Glutamatergic neuron (in vitro differentiated cells): ENCODE measurements at places on chromosomes 2 and 18. TPM values are rescaled to one million over a fixed set of nuclear protein-coding genes. Genes with fewer than 3 reads are reported as not detected.
A peak's percentile ranks its signal among the peaks of the same experiment; 100 is the strongest.

GRCh38 chr2:153479573-153479972 lies 1.0 kb upstream of the RPRM start:
- no peaks in the 10 kb centered on the region for H3K36me3 ChIP-seq
- peak overlapping the region; percentile 92 for H3K27ac ChIP-seq
- H3K4me3 ChIP-seq: peak overlapping the region; percentile 94
- H3K4me1 ChIP-seq: peaks cover 8% of the 10 kb centered on the region

DNA sequence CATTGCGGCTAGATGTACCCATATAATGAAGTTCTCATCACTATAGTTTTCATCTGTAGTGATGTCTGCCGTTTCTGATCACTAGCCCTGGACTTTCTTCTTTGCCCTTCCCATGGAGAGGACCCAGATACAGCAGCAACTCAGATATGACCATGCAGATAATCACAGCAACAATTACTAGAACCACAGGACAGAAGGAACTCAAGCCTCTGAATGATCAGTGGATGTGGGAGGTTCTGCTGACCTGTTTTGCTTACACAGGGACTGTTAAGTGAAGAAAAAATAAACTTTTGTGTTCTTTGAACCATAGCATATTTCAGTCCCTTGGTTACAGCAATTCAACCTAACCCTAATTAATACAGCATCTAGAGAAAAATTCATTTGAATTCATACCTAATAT lies 62.7 kb downstream of the ACVR1 start:
- no peaks in the 10 kb centered on the region for H3K27me3 ChIP-seq
- no peak overlapping the region for H3K4me3 ChIP-seq
- no peak for DNase-seq
- H3K4me1 ChIP-seq: peaks cover 10% of the 10 kb centered on the region

GRCh38 chr2:42113452-42113851 lies 55.7 kb upstream of the EML4 start:
- no peaks in the 10 kb centered on the region for H3K27me3 ChIP-seq
- no peak for DNase-seq
- H3K4me1 ChIP-seq: no peaks in the 10 kb centered on the region
- H3K36me3 ChIP-seq: no peaks in the 10 kb centered on the region
- no peak overlapping the region for H3K4me3 ChIP-seq

GRCh38 chr2:1658394-1659151 lies 85.7 kb downstream of the PXDN start:
- peaks cover 9% of the 10 kb centered on the region for H3K27me3 ChIP-seq
- DNase-seq: no peak
- peak overlapping the region; percentile 59 for H3K27ac ChIP-seq
- no peaks in the 10 kb centered on the region for H3K36me3 ChIP-seq

GRCh38 chr2:228067309-228067708 lies 114.2 kb downstream of the SPHKAP start:
- peaks cover 1% of the 10 kb centered on the region for H3K27me3 ChIP-seq
- DNase-seq: no peak
- H3K36me3 ChIP-seq: no peaks in the 10 kb centered on the region
- H3K4me3 ChIP-seq: peak overlapping the region; percentile 14

DNA sequence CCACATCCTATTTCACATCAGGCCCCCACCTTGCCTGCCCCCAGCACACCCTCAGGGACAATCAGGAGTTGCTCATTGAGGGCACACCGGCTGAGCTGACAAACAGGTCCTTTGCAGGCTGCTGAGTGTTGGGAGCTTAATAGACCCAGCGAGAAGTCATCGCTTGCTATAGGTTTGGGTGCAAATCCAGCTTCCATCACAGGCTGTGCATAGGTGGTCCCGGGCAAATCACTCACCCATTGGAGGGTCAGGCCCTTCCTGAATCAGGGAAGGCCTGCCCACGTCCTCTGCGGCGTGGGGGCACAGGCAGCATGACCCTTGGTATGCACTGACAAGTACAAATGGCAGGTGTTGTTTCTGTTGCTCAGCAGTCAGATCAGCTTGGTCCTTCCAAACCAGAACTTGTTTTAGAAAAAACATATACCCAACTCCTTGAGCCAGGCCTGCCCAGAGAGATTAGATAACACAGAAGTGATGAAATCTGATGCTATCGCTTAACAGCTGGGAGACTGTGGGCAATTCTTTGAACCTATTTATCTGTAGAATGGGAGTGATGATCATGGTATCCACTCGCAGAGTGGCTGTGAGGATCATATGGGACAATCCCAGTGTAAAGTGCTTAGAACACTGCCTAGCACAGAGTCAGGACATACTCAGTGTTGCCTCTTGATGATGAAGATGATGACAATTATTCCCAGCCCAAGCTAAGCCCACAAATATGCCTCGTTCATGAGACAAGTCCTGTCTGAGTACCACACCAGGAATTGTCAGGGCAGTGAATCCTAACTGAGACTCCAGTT lies 34.9 kb downstream of the SMAD7 start:
- H3K27me3 ChIP-seq: peaks cover 5% of the 10 kb centered on the region
- H3K4me1 ChIP-seq: peaks cover 31% of the 10 kb centered on the region
- no peak overlapping the region for H3K4me3 ChIP-seq

GRCh38 chr18:9273221-9273620 lies 61.4 kb upstream of the TWSG1 start:
- no peak overlapping the region for H3K27ac ChIP-seq
- H3K4me1 ChIP-seq: no peaks in the 10 kb centered on the region
- no peaks in the 10 kb centered on the region for H3K27me3 ChIP-seq

DNA sequence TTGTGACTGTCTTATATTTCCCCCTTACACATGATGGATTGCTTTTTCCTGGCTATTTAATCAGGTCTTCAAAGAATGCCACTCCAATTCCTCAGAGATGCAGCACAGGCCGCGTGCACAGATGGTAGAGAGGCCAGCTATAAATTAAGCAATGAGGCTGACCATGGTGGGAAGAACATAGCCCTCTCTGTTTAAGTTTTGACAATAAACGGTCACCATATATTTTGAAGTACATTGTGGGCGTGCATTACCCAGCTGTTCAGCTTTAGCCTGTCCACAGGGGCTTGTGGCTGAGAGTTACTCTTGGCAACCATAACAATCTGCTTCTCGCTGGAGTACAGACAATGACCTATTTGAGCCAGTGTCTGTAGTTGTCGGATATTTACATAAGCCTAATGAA lies 730.8 kb downstream of the DCC start:
- peaks cover 3% of the 10 kb centered on the region for H3K27me3 ChIP-seq
- H3K27ac ChIP-seq: peak overlapping the region; percentile 90
- peaks cover 21% of the 10 kb centered on the region for H3K4me1 ChIP-seq
- H3K36me3 ChIP-seq: no peaks in the 10 kb centered on the region

GKN2 gene
- total RNA-seq: not detected

DNA sequence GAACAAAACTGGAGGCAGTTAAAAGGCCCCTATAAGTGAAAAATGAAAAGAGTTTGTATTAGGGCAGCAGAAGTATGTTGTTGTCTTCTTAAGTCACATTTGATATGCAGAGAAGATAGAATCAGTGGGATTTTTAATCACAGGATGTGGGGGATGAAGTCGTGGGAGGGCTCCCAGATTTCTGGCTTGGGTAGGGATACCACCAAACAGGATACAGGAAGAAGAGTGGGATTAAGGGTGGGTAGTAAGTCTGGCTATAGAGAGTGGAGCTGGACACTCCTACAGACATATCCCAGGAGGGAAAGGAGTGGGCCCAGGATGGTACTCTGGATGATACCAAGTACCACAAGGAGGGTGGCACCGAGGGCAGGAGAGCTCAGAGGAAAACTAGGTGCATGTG lies 99.3 kb downstream of the GAREM1 start:
- no peak overlapping the region for H3K27ac ChIP-seq
- H3K36me3 ChIP-seq: no peaks in the 10 kb centered on the region
- no peak for DNase-seq
- peaks cover 2% of the 10 kb centered on the region for H3K27me3 ChIP-seq
- H3K4me1 ChIP-seq: no peaks in the 10 kb centered on the region

DNA sequence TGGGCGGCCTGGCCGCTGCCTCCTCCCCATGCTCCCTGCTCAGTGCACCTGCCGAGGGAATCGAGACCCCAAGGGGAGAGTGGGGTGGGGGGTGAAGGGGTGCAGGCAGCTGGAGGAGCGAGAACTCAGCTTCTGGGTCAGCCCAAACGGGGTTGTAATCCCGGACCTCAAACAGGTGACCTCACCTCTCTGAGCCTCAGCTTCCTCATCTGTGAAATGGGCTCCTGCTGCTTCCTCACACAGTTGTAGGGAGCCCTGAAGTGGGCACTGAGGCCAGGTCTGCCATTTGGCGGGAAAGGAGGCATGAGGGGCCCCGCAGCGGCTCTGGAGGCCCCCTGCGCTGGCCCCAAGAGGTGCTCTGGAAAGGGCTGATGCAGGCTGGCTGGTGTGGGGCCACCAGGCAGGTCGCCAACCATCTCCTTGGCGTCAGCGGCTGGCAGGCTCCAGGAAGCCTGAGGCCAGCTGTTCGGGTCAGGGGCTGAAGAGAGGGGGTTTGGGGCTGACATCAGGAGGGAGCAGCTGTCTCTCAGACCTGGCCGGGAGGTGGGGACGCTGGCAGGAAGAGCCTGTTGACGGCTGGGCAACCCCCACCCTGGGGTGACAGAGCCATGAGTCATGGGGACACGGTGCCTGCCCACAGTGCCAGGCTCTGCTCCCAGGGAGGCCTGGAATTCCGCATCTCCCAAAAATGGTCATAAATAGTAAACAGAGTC lies 4.9 kb downstream of the KLHL30 start:
- H3K4me3 ChIP-seq: no peak overlapping the region
- no peaks in the 10 kb centered on the region for H3K36me3 ChIP-seq
- no peak overlapping the region for H3K27ac ChIP-seq
- DNase-seq: no peak
- peaks cover 1% of the 10 kb centered on the region for H3K4me1 ChIP-seq
